Substantia nigra (tissue), 51 donors: ENCODE measurements at places on chromosomes 16 and 17.

DNA sequence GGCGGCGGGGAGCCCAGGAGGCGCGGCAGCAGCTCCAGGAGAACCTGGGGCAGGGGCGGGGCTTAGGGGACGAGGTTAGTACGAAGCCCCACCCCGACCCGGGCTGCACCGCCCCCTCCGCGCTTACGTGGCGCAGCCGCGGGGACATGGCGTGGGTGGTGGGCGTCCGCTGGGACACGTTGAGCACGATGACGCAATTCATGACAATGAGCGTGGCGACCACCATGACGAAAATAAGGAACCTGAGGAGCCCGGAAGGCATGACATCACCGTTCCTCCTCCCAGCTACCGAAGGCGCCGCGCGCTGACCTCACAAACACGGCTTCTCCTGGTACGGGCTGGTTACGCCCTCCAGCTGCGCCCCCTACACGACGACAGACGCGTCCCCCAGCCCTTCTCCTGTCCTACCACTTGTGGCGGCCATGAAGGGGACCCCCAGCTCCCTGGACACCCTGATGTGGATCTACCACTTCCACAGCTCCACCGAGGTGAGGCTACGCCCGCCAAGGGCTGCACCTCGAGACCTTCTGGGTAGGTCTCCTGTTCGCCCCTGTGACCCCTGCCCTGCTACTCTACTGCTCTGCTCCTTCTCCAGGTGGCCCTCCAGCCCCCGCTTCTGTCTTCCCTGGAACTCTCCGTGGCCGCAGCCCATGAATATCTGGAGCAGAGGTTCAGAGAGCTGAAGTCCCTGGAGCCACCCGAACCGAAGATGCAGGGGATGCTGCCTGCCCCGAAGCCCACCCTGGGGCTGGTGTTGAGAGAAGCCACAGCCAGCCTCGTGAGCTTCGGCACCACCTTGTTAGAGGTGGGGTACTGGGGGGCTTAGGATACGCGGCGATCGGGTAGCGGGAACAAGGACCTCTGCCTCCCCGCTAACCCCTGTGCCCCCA, at the start of gene C17orf107:
Gene C17orf107, plus strand, starts transcription at position 196 of the 890 bp plus-strand sequence. Its CDS starts 227 bp downstream, at position 423.
- DNase-seq, result no peak

DNA sequence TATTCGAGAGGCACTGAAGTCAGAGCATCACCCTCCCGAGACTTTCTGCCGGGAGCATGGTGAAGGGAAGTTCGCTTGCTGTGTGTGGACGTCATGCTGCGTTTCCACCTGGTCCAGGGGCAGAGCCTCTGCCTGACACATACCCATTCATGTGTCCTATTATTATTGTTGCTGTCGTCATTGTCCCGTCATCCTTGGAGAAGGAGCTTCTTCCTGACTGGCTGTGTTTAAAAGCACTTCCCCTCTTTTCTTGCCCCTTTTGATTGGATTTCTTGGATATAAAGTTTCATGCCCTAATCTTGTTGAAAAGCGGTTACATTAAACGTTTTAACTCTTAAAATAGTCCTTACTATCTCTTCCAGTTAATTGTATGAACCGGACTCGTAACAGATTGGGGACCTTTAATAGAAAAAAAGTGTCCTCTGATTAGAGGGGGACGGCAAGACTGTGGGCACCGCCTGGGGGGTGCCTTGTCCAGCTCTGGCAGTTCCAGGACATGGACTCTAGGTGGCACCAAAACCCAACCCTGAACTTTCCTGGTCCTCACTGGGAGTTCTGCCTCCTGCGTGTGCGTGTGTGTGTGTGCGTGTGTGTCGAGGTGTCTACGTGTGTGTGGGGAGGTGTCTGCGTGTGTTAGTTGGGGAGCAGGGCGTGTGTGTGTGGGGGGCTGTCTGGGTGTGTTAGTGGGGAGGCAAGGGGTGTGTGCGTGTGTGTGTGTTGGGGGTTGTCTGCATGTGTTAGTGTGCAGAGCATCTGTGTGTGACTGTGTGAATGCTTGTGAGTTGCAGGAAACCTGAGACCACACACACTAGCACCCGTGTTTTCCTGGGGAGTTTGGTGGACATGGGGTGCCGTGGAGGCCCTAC, 133.3 kb upstream of the CIBAR2 start:
- peak; percentile 10 for DNase-seq

GRCh38 chr17:36474571-36474970, 11.9 kb upstream of the ZNHIT3 start:
- no peak for DNase-seq

DNA sequence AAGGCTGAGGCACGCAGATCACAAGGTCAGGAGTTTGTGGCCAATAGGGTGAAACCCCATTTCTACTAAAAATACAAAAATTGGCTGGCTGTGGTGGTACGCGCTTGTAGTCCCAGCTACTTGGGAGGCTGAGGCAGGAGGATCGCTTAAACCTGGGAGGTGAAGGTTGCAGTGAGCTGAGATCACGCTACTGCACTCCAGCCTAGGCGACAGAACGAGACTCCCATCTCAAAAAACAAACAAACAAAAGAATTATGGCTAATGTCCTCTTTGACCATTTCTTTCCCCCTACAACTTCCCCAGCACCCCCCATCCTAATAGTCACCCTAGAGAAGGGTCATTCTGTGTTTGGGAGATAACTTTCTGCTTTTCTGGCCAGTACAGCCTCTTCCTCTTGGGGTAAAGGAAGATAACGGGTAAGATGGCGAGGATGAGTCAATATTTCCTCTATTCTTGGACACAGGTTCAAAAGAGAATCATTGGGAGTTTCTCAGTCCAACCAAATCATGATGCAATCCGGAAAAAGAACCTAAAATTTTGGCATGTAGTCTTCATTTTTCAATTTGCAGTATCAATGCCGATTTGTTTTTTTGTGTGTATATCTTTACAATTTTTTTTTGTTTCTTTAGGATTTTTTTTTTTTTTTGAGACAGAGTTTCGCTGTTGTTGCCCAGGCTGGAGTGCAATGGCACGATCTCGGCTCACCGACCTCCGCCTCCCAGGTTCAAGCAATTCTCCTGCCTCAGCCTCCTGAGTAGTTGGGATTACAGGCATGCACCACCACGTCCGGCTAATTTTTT, 107.6 kb upstream of the MED13 start:
- DNase-seq, result no peak

DNA sequence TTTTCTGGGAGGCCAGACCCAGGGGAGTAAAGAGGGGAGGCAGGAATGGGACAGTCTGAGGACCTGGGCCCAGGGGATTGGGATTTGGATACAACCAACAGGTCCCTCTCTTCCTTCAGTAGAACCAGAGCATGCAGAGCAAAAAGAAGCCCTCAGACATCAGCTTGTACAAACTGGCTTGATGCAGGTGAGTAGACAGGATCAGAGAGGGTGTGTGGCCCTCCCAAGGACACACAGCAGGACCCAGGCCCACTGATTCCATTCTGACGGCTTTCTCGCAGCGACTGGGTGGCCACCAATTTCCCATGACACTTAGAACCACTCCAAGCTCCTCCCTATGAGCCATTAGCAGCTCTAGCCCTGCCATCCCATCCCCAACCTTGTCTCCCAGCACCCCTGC, 63.6 kb downstream of the ABCC6 start:
- DNase-seq, result no peak

GRCh38 chr16:10162981-10163380, 19.2 kb downstream of the GRIN2A start:
- no peak for DNase-seq

- DNase-seq, result no peak
These were observed 30.0 kb downstream of the MAPT start for GRCh38 chr17:45924332-45924820.

DNA sequence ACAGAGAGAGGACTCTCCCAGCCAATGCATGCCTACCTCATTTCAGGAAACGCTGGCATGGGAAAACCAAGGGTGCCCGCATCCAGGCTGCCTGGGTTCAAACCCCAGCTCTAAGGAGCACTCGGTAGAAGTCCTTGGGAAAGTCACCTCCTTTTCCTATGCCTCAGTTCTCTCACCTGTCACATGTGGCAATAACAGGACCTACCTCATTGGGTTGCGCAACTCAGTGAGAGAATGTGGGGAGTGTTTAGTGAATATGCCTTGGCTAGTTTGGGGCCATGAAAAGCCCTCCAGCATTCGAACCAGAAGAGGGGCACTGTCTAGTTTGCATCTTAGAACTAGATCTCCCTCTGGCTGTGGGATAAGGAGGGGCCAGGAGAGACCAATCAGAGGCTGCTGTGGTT, 9.0 kb upstream of the NXPH3 start:
- DNase-seq, result no peak

DNA sequence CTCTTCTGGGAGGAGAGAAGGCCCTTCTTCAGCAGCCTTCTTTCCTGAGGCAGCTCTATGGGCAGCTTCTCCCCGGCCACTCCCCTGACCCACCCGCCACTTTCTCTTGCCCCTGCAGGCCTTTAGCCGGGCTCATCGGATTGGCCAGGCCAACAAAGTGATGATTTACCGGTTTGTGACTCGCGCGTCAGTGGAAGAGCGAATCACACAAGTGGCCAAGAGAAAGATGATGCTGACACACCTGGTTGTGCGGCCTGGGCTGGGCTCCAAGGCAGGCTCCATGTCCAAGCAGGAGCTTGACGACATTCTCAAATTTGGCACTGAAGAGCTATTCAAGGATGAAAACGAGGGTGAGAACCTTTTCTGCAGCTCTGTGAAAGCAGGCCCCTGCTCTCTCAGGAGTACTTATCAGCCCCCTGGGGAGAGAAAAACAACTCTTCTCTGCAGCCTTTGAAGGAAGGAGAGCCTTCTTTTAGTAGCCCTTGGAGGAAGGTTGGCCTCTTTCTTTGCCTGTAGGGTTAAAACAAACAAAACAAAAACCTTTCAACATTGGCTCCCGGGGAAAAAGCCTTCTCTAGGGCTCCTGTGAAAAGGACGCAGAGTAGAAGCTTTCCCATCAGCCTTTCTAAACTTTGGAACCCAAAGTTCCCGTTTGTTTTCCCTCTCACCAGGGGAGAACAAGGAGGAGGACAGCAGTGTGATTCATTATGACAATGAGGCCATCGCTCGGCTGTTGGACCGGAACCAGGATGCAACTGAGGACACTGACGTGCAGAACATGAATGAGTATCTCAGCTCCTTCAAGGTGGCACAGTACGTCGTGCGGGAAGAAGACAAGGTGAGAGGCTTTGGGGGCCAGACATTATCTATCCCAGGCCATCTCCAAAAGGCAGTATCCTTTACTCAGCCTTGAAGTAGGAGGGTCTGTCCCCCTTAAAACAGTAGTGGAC, 12.7 kb downstream of the RNF227 start:
- no peak for DNase-seq

GRCh38 chr16:75238132-75238852, 13.1 kb downstream of the BCAR1 start:
- peak; percentile 80 for DNase-seq

- no peak for DNase-seq
These were observed 60.0 kb downstream of the RGS9 start for GRCh38 chr17:65197201-65197600.

GRCh38 chr17:17944743-17945142, 27.5 kb downstream of the TOM1L2 start:
- no peak for DNase-seq

GRCh38 chr17:74453665-74454196, 12.7 kb upstream of the CD300A start:
- DNase-seq, result no peak

- no peak for DNase-seq
These were observed 75.1 kb downstream of the METRNL start for GRCh38 chr17:83154311-83155127.

GRCh38 chr17:9291912-9292560, 270.7 kb downstream of the NTN1 start:
- peak; percentile 22 for DNase-seq

GRCh38 chr16:31714903-31715504, 158.6 kb upstream of the ZNF267 start:
- DNase-seq, result no peak

DNA sequence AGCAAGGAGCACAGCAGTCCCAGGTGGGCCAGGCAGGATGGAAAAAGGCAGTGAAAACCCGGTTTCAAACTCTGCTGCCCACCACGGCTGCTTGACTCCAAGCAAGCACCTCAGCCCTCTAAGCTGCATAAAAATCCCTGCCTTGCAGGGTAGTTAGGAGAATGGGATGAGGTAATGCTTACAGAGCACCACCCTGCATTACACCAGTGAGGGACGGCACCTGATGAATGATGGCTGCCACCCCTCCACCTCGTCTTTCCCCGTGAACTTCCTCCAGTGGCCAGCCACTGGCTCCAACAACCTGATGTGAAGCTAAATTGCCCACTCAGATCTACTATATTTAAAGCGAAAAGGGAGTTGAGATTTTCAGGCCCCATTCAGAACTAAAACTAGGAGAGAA, 21.3 kb downstream of the MIEF2 start:
- DNase-seq, result no peak

GRCh38 chr17:28999206-28999605, 6.6 kb downstream of the SEZ6 start:
- DNase-seq, result no peak

GRCh38 chr17:3534881-3535252, 22.7 kb downstream of the TRPV3 start:
- peak; percentile 26 for DNase-seq

- DNase-seq, result no peak
These were observed 108.5 kb downstream of the RAB11FIP4 start for GRCh38 chr17:31499771-31500554.

- DNase-seq, result no peak
These were observed 13.4 kb downstream of the ADGRG5 start for GRCh38 chr16:57555831-57556230.

DNA sequence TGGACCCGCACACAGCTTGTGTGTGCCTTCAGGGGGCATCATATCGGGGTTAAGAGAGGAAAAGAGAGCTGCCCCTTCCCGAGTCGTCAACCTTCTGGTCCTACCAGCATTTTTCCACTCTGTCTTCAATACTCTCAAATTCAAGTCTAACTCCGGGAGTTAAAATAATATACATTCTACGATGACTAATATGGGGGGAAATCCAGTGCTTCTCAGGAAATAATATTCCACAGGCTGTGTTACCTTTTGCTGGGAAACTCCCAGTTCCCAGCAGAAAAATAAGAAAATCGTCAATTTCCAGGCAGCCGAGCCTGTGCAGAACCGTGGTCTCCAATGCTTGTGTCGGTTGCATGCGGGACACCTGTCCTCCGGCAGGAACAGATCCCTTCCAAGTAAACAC, 105.0 kb upstream of the FOXF1 start:
- DNase-seq, result no peak

- no peak for DNase-seq
These were observed 1691.4 kb downstream of the TP53TG3F start for GRCh38 chr16:35150805-35151312.

DNA sequence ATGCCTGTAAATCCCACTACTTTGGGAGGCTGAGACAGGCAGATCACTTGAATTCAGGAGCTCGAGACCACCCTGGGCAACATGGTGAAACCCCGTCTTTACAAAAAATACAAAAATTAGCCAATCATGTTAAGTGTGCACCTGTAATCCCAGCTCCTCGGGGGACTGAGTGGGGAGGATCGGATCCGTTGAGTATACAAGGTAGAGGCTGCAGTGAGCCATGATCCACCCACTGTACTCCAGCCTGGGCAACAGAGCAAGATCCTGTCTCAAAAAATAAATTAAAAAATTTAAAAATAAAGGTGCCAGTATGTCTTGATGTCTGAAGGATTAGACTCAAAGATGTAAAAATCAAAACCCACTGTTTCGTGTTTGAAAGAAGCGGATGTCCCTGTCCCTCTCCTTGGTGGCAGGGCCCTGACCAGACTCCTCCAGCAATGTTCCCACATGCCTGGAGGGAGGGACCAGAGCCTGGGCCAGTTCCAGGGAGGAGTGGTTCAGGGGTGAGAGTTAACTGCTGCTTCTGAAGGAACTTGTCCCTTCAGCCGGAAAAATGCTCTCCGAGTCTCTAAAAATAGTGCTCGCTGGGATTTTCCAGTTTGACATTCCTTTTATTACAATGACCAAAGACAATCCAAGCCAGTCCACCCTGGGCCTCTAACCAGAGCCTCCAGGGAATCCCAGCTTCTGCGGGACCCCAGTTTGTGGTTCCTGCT, 9.4 kb upstream of the CMTM4 start:
- no peak for DNase-seq
